ENCODE measurements at places on chromosomes 4 and X.

- no peak for DNase-seq
These were observed 58.1 kb downstream of the PHEX start for GRCh38 chrX:22090181-22090580.

DNA sequence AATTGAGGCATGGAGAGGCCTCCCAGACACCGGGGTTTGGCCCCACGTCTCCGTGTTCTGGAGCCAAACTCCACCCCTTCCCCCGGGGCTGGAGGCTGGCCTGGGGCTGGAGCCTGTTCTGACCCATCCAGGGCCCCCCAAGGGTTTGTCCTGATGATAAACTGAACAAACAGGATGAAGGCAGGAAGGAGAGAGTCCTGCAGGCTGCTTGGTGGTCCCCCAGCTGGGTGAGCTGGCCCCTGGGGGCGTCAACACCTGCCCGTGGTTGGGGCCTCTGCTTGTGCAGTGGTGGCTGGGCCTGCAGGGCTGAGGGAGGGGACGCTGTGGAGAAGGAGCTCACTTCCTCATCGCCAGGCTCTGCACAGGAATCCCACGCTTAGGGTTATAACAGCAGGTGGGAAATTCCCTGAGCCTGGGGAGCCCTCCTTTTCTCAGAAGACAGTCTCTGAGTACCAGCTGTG, 2.3 kb downstream of the SH3TC1 start:
- DNase-seq, result peak; percentile 68

DNA sequence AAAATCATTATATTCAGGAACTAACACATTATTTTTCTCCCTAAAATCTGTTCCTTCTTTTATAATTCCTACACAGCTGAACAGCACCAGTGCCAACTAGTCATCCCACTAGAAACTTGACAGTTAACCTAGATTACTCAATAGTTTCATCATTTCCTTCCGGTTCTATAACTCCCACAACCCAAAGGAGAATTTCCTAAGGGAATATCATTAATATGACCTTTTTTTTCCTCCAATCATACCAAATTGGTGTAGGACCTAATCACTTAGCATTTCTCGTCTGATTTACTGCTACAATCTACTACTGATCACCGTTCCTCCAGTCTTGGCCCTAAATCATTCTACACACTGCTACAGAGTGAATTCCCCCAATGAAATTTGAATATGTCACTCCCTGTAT, 45.9 kb downstream of the WDFY3 start:
- no peak for DNase-seq

DNA sequence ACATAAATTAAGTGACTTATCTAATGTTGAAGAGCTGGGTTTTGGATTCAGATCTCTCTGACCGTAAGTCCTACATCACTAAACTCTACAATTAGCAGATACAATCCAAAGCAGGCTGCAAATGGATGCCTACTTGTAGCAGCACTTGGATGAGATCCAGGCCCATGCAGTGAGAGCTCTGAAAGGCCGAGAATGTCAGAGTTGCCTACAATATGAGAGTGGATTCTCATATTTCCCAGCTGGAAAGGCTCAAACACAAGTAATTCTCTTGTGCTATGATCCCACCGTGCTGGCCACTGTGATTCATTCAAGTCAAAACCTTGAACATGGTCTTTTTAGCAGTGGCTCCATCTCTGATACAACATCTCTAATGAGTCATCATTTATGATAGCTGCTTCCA, 125.4 kb upstream of the CHRDL1 start:
- no peak for DNase-seq

DNA sequence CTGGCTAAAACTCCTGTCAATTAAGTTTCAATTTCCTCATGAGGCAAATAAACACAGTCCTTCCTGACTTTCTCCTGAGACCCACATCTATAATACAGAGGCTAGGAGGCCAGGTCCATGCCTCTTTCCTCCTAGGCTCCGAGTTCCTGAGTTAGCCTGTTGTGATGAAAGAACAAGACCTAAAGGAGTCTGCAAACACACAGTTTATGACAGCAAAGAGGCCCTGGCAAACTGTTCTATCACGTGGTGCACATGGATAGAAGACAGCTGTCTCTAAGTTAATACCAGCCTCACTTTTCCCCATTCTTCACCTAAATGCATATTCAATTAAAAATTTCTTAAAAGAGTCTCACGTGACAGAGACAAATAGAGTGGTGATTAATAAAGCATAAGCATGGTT, 145.2 kb downstream of the TET2 start:
- no peak for DNase-seq

DNA sequence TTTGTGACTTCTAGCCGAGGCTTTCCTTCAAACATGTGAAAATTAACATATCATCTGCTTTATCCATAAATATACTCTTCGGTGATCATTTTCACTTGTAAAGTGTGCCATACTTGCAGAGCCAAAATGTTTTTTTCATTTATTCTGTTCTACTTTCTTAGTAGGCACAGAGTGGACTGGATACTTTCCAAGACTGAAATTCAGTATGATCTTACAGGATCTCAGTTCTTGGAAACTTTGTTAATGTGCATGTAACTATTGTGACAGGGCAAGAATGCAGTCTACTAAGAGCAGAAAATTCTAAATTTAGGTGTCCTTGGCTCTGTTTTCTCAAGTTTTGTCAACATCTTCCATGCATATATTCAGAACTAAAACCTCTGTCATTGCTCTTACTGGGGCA, 284.9 kb downstream of the TEX13A start:
- no peak for DNase-seq

DNA sequence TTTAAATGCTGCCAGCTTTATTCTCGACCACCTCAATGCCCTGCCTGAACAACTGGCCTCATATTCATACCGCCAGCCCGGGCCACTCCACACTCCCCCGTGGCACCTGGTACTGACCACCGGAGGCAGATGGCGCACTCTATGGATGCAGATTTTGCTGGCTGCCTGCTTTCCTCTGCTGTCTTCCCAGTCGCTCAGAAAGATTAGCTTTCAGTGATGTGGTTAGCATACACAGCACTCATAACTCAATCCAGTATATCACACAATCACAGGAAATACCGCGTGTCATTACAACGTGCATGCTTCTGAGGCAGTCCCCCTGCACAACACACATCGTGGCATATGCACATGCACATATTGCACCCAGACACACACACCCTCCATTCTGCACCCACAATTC, 147.2 kb upstream of the BCOR start:
- no peak for DNase-seq

- DNase-seq, result no peak
These were observed 42.1 kb upstream of the USP46 start for GRCh38 chr4:52701207-52701606.

- DNase-seq, result no peak
These were observed 2.2 kb upstream of the APELA start for GRCh38 chr4:164874789-164875188.

DNA sequence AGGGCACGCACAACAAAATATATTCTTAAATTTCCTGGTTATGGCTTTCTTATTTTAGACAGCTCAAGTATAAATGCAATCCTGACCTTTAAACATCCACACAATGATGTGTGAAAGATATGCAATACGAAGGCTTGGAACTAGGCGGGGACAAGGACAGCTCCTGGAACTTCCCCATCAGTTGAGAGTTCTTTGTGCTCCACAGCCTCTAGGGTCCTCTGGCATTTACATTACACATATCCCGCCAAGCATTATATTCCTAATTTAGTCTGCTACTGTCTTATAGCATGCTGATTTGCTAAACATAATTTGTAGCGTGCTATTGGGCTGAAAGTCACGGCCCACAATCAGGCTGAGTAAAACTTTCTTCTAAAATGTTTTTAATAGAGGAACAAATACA, 74.4 kb downstream of the FTHL17 start:
- DNase-seq, result no peak

GRCh38 chr4:128906581-128906980, 97.1 kb downstream of the JADE1 start:
- DNase-seq, result no peak

DNA sequence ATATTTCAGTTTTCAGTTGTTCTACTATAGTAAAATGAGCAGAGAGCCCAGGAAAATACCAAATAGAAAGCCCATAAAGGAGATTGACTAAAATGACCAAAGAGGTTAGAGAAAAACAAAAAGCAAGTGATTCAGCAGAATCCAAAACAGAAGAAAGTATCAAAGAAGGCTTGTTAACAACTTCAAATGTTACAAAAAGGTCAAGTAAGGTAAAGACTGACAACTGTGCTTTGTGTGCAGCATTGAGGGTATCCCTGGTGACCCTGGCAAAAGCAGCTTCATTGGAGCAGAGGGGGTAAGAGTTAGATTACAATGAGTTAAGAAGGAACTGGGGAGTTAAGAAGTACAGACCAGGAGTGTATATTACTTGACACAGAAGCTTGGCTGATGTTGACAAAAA, 317.9 kb downstream of the OPHN1 start:
- no peak for DNase-seq

DNA sequence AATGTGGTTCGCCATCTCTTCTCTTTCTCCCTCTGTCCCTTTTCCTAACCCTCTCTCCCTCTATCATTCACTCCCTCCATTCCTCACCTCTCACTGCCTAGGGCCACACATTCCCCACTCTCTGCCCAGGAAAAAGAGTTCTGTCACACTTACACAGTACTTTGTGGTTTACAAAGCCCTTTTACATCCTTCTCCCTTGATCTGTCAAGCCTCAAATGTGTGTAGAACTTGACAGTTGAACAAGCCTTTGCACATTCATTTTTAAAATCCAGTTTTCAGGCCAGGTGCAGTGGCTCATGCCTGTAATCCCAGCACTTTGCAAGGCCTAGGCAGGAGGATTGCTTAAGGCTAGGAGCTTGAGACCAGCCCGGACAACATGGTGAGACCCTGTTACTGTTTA, 156.3 kb downstream of the VSIG4 start:
- no peak for DNase-seq

DNA sequence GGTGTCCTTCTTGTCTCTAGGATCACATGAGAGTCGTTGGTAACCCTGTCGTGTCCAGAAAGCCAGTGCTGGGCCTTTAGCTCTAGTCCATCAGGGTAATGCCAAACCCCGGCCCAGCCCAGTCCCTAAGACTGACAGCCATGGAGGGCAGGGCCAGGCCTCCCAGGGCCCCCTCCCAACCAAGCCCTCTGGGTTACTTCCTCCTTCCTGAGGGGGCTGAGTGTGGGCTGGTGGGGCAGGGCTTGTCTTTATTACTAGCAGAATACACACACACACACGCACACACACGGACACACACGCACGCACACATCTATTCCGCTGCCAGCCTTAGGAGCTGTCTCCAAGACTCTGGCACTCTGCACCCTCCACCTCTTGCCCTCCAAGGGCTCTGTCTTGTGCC, 35.6 kb upstream of the CDKN2AIP start:
- no peak for DNase-seq

DNA sequence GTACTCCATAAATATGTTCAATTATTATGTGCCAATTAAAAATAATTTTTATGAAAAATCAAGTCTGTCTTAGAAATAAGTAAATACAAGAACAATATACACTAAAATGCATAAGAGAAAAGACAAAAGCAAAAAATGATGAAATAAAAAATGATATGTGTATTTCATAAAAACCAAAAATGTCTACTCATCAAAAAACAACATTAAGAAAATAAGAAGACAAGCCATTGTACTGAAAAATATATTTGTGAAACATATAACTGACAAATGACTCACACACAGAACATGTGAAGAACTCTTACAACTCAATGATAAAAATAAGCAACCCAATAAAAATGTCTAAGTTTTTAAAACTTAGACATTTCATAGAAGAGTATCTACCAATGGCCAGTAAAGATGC, 34.1 kb upstream of the ENOX2 start:
- no peak for DNase-seq

DNA sequence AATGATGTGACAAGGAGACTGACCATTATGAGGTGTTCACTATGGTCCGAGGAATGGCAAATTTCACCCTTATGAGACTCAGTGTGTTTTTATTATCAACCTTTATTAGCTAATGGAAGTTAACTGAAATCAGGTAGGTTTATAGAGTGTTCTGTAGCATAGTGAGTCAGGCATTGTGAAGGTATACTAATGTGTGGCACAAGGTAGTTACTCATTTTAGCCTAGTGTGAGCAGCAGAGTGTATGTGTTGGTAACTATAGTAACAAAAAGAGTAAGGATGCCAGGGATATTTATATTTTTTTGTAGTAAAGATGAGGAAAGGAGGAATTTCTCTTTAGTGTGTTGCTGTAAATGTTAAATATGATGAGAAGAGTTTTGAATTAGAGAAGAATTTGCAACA, 12.0 kb downstream of the PDLIM5 start:
- no peak for DNase-seq

GRCh38 chr4:145976680-145977079, 38.1 kb upstream of the ZNF827 start:
- DNase-seq, result no peak

- DNase-seq, result no peak
These were observed 49.2 kb downstream of the FGFRL1 start for GRCh38 chr4:1060621-1061020.

- DNase-seq, result peak; percentile 45
These were observed 179.9 kb upstream of the PPP3CA start for GRCh38 chr4:101527188-101527587.

- DNase-seq, result no peak
These were observed 30.8 kb downstream of the MOB1B start for GRCh38 chr4:70932984-70933383.

DNA sequence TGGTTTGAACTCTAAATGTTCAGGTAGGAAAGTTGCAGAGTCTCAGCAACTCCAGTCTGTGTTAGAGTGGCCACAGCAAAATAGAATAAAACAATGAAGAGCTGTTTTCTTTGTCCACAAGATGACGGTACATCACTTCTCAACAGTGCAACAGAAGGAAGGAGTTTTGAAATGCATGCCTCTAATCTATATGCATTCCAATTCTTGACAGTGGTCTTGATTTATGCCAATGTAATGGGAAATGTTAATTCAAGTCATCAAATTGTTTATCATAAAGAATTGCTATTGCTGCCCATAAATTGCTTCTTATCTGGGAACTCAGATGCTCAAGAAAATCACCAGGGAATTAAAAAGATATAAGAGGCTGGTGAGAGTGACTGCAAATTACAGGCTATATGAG, 195.5 kb upstream of the PRPS2 start:
- DNase-seq, result no peak

DNA sequence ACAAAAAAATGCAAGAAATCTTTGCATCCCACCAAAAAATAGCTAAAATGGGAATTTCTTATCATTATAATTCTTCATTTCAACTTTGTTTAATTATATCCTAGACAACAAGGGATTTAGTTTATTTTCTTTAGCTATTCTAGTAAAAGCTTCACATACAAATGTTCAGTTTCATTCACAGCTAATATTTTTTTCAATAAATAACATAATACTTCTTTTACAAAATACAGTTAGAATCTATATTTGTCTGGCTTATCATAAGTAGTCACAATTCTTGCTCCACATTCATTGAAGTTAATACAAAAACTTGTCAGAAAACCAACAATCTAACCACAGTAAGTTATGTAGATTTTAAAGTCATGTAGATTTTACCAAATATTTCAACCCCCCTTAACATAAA, 414.4 kb downstream of the FAT4 start:
- DNase-seq, result no peak

GRCh38 chr4:76523593-76523992, 88.6 kb downstream of the SHROOM3 start:
- no peak for DNase-seq
